ENCODE measurements at places on chromosomes 13 and 19.

DNA sequence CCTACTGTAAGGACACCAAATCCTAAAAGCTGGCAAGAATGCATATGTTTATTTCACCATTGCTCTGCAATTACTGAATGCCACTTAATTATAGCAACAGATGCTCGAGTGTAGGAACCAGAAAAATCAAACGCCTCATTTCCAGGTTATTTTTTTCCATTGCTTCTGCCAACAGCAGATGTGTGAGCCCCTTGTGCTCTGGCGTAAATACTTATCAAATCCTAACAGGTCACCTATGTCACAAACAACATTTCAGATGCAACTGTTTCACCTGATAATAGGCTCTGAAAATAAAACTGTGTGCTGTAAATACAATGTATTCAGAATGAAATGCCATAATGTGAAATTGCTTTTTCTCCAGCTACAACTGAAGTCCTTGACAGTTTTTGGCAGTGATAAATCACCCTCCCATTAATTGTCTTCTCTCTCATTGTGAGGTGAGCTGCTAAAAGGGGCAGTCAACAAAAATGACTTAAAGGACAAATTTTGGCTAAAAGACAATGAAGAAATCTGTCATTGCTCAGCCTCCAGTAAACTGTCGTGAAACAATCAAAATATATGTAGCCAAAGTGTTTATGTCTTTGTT lies 344.0 kb downstream of the DACH1 start:
- no peak for DNase-seq

DNA sequence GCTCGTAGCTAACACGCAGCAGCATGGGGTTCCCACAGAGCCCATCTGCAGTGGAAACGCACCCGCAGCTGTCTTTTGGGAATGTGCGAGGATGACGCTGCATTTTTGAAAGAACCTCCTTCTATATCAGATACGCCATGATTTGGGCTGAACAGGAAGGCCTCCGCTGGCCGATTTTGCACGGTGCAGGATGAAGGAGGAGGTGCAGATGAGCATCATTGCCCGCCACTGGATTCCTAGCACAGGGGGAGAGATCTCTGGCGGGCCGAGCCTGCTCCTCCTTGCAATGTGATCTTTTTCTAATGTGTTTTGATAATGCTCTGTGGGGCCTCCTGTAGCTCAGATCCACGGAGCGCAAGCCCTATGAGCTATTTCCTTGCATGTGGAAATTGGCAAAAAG lies 55.5 kb downstream of the EFNB2 start:
- DNase-seq: no peak

DNA sequence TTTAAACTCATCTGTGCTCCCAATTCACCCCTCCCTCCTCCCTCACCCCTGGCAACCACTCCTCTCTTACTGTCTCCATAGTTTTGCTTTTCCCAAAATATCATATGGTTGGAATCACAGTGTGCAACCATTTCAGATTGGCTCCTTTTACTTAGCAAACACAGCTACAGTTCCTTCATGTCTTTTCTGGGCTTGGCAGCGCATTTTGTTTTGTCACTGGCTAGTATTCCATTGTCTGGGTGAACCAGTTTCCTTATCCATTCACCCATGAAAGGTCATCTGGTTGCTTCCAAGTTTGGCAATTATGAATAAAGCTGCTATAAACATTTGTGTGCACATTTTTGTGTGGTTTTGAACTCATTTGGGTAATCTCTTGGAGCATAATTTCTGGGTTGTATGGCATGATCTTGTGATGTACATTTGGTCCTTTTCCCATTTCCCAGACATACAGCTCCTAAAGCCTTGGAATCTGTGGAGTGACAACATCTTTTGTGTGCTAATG lies 23.9 kb upstream of the GAS6 start:
- no peak for DNase-seq

- DNase-seq: no peak
Measured at GRCh38 chr13:85935868-85936467, 136.7 kb upstream of the SLITRK6 start.

DNA sequence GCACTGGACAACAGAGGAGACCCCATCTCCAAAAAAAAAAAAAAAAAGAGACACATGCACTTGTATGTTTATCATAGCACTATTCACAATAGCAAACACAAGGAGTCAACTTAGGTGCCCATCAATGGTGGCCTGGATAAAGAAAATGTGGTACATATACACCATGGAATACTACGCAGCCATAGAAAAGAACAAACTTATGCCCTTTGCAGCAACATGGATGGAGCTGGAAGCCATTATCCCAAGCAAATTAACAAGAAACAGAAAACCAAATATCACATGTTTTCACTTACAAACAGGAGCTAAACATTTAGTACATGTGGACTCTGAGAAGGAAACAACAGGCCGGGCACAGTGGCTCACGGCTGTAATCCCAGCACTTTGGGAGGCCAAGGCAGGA lies 155.7 kb downstream of the ABCC4 start:
- no peak for DNase-seq

DNA sequence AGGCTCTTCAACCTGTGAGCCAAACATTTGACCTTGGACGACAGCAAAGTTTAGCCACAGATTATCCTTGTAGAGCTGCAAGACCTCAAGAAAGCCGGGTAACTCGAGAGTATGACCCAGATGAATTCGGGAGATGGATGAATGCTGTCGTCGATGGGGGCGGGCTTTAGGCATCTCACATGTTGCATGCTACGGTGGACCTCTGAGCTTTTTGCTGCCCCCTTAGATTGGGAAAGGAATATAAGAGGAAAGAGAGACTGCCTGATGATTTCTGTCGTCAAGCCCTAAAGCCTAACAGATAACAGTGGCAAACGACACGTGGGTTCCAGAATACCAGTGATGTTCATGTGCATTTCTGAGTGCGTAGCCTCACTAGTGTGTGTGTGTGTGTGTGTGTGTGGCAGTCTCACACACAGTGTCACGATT lies 730 bp upstream of the ABCC4 start:
- DNase-seq: no peak

GRCh38 chr13:50608370-50608769 lies 235.1 kb downstream of the DLEU7 start:
- no peak for DNase-seq

DNA sequence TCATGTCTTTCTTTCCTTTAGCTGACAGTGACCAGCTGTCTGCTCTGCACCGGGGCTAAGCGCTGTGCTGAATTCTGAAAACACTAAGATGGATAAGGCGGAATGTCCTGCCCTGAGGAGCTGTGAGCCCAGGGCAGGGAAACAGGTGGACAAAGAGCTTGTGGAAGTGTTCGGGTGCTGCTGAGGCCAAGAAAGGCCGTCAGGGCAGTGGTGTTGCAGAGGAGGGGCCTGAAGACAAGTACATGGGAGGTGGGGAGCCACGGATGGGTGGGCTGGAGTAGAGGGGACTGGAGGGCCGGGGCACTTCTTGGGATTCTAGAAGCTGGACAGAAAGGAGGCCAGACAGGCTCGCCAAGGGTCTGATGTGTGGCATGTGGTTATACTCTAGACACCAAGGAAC lies 66.2 kb upstream of the GPR183 start:
- DNase-seq: no peak

GRCh38 chr19:8515317-8515716 lies 1.4 kb upstream of the ZNF414 start:
- DNase-seq: no peak

GRCh38 chr13:113151745-113152690 lies 6.4 kb upstream of the PROZ start:
- DNase-seq: no peak

- DNase-seq: peak; percentile 9
Measured at GRCh38 chr13:107518292-107518691, 697.0 kb downstream of the LIG4 start.
